ENCODE measurements at places on chromosomes 2 and 18.

DNA sequence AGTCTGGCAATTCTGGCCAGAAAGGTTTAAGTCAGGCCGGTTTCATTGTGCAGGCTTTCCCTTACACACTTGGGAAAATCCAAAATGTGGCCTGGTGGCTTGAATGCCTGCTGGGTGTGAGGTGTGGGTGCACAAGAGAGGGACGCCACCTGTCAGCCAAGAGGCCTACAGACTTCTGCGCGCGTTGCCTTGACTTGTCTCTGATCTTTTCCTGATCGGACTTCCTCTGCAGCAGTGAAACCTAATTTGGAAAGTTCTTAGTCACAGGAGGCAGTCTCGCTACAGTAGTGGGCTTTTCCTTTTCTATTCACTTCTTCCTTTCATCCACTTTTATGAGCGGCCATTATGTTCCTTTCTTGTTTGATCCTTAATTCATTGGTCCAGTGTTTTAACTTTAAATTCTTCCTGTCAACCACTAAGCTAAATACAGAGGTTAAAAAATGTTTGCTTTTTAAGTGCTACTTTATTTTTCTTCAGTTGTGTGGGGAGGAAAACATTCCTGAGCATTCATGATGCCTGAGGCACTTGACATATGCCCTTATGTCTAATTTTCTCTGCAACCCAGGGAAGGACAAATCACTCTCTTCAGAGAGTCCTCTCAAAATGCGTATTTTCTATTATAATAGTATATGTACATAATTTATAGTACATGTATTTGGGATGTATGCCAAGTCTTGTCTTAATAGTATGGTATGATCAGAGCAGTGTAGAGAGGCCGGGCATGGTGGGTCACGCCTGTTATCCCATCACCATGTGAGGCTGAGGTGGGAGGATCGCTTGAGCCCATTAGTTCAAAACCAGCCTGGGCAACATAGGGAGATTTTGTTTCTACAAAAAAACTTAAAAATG is 128.9 kb downstream of the WDSUB1 start:
- no peak for DNase-seq

- DNase-seq, result no peak
These were observed 48.9 kb downstream of the ADCY3 start for GRCh38 chr2:24870891-24871705.

DNA sequence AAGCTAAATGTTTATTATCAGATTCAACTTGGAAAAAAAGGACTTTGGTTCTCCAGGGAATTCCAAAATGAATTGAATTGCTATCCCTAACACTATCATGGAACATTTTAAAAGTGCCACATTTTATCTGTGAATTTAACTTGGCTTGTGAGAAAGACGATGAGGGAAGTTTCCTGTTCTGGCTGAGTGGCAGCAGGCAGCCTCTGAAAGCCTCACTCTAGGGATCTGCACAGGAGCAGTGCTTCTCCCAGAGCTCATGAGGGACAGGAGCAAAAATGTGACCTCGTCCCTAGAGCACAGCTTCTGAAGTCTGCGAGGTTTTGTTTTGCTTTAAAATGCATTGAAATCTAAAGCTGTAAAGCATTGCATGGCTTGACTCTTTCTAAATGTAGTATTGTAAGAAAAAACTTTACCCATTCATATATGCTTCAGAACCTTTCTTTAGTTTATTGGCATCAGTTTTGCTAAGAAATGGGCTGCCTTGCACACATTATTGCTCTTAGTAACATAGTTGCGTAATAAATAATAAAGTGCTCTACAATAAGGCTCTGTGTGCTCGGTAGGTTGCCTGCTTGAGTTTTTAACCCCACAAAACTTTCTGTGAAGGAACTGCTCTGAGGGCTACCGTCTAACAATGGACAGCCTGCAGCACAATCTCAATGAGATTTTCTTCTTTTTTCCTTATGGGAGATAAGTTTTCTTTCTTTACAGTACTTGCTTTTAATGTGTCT is 136.2 kb upstream of the CDCA7 start:
- DNase-seq, result no peak

DNA sequence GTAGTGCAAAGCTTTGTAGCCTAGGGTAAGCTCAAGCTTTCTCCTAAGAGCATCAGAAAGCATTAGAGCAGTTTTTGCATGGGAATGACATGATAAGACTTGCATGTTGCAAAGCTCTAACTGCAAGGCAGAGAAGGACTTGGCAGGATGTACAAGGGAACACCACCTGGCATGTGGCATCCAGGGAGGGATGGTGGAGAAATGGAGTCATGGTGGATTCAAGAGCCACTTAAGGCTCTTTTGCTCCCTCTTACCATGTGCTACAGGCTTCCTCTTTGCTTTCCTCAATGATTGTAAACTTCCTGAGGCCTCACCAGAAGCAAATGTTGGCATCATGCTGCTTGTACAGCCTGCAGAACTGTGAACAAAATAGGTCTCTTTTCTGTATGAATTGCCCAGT is 266.0 kb downstream of the GLI2 start:
- DNase-seq, result no peak

- no peak for DNase-seq
These were observed 39.5 kb downstream of the UGP2 start for GRCh38 chr2:63881205-63881604.

GRCh38 chr2:28589746-28590463 is 94.0 kb downstream of the PLB1 start:
- DNase-seq, result no peak

- DNase-seq, result no peak
These were observed 4.3 kb downstream of the IGFBP5 start for GRCh38 chr2:216690853-216691741.

DNA sequence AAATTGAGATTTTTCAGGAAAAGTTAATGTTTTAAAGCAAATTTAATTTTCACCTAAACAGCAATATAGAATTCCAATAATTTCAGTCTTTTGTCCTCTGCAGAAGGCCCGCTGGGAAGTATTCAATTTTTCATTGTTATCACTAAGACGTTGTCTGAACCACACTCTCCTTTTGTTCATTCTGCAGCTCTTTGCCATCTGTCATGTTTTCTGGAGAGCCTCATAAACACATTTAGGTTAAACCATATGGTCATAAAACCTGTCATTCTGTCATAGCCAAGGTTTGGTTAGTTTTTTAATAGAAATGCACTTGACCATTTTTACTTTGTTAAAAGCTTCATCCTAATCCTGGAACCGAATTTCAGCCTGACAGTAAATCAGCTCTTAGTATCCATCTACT is 54.0 kb upstream of the PGAP1 start:
- DNase-seq, result no peak

- DNase-seq, result no peak
These were observed 96.7 kb downstream of the GAREM1 start for GRCh38 chr18:32373995-32374394.

- DNase-seq, result no peak
These were observed 9.1 kb downstream of the SMAD7 start for GRCh38 chr18:48941672-48942071.

DNA sequence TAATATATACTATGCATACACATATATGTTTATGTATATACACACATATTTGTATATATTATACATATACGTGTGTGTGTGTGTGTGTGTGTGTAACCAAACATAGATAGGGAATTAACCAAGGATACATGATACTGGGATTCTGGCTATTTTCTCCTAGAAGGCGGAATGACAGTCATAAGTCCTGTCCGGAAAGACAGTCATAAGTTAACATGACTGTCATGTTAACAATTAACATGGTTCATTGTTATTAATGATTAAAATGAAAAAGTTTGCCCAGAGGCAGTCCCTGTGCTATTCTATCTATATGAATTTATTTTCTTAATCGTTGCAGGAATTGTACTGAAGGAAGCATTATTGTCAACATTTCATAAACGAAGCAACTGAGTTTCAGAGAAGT is 450.7 kb upstream of the NXPH2 start:
- DNase-seq, result no peak

DNA sequence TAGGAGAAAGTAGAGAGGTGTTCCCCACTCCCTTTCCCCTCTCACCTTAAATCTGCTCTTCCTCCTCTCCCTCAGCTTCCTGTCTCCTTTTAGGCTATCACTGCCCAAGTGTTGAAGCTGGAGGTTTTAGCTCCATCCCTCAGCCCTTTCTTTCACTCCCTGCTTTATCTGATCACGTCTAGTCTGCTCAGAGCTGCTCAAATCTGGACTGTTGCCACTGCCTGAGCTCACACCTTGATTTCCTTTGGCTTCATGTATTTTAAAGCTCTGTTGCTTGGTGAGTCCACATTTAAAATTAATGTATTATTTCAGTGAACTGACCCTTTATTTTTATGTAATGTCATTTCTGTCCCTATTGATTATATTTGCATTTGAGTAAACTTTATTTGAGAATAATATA is 236.6 kb downstream of the PTGR3 start:
- no peak for DNase-seq

DNA sequence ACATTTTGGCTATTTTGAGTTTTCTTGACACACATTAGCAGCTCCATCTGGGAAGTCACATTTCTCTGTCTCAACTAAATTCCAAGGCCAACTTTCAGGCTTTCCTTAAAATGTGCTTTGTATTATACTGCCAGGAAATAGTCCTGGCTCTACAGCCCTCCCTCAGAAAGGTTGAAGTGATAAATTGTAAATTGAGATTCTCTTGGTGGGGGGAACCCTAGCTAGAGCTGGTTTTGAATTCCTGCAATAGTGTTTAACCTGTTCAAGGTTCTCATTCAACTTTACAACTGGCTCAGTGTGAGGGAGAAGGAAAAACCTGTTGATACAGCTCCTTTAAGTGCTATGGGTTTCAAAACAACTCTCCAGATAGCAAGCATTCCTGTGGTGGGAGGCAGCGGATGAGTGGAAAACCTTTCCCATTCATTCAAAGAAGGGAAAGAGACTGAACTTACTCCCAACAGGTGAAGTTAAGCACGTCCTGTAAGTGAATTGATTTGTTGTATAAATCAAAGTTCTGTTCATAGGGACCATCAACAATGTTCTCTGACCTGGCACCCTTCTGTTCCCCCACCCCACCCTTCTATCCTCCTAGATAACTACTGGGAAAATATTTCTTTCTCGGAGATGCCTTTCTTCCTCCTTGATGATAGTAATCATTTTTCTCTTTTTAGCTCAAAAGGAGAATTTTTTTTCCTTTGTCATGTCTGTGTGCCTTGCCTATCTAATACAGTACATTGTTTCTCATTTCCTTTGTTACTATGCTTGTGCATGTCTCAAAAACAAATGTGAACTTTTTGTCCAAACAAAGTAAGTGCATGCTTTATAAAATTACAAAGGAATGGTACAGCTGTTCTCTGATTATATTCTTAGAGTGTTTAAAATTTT is 44.2 kb upstream of the SLC39A10 start:
- no peak for DNase-seq

- no peak for DNase-seq
These were observed at the start of gene KLHL30 for GRCh38 chr2:238138331-238139195. Gene KLHL30 (plus strand): TSS chr2:238138668. CDS start chr2:238140755, 2,087 bp downstream.

GRCh38 chr2:237312021-237312755 is 101.8 kb downstream of the COL6A3 start:
- DNase-seq, result no peak

- DNase-seq, result no peak
These were observed 18.8 kb upstream of the TNS1 start for GRCh38 chr2:218021536-218022071.

GRCh38 chr2:84862006-84862405 is 18.9 kb downstream of the TRABD2A start:
- DNase-seq, result no peak

GRCh38 chr2:237287872-237288271 is 126.1 kb downstream of the COL6A3 start:
- no peak for DNase-seq

DNA sequence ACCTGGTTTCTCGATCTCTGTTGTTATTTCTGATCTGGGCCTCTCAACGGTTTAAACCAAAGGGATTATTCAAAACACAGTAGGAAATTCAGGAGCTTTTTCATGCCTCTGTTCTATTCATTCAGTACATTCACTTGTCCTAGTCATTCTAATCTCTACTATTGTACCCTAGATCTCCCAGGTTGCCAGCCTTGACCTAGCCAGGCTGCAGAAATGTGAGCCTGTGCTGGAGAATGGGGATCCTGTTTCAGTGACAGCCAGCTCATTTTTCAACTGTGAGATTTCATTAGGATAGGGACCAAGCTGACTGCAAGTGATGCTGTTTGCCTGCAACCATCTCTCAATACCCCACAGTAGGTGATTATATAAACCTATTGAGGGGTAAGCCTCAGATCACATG is 186.2 kb downstream of the CMPK2 start:
- no peak for DNase-seq

GRCh38 chr2:30305235-30305634 is 73.9 kb downstream of the LBH start:
- DNase-seq, result no peak

Measured in stimulated activated CD4-positive, alpha-beta T cell treated with anti-CD3 and anti-CD28 coated beads, Interleukin-1b, Interleukin-23, amount 100 ng/mL, for 1 hour (primary cell).